Stimulated activated CD8-positive, alpha-beta memory T cell treated with anti-CD3 and anti-CD28 coated beads, Interleukin-4, amount 100 ng/mL, for 1 hour (primary cell): ENCODE measurements at places on chromosomes 3 and 15.

GRCh38 chr15:67882487-67883233, 42.8 kb upstream of the RNU6-1 start:
- no peak for DNase-seq

- no peak for DNase-seq
Observed at GRCh38 chr15:57655053-57655452, 51.5 kb upstream of the POLR2M start.

GRCh38 chr3:14405360-14406238, 3.2 kb downstream of the SLC6A6 start:
- no peak for DNase-seq

- DNase-seq = no peak
Observed at GRCh38 chr3:20564966-20565365, 379.0 kb upstream of the SGO1 start.

DNA sequence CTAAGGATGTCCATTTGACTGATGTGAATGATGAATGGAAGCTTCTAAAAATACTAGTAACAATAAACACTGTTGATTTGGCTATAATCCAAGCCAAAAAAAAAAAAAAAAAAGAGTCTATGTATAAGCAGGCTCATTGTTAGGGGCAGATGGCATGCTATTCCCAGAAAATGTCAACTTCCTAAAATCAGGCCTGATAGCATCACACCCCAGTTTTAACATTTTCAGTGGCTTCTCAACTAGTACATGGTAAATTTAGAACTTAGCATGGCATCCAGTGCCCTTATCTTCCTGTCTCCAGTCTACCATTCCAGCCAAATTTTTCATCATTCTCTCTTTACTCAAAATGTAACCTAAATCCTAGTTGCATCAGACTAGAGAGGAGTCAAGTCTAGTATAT, 288.2 kb upstream of the ZNF385D start:
- no peak for DNase-seq

DNA sequence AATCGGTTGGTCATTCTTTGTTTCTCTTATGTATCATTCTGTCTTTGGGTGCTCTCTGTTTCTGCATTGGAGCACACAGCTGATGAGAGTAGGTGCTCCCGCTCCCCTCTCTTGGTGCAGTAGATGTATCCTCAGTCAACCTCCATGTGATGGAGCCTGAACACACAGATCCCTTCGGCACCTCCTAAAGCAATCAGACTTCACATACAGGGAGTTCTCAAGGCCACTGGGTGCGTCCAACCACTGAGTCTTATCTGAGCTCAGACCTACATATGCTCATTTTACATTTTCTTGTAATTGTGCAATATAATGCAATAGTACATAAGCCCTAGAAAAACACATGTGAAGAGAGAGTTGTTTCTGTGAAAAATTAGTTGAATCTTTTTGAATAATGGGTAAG, 198.1 kb upstream of the ATP10A start:
- DNase-seq = no peak

DNA sequence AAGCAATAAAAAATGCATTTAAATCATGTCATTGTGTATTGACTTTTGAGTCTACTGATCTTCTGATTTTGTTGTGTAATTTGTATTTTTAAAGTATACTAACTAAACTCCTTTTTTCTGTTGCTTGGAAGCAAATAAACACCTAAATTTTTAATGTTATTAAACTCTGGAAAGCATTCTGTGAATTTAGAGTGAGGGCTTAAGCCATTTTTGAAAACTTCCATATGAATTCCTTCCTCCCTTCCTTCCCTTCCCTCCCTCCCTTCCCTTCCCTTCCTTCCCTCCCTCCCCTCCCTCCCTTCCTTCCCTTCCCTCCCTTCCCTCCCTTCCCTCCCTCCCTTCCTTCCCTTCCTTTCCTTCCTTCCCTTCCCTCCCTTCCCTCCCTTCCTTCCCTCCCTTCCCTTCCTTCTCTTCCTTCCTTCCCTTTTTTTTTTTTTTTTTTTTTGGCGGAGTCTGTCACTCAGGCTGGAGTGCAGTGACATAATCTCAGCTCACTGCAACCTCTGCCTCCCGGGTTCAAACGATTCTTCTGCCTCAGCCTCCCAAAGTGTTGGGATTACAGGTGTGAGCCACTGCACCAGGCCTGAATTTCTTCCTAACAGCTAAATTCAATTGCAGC, 56.6 kb upstream of the SENP5 start:
- no peak for DNase-seq

GRCh38 chr3:80618295-80619256, 850.8 kb upstream of the ROBO1 start:
- no peak for DNase-seq
